ENCODE measurements at places on chromosomes 3 and 15.

- DNase-seq: no peak
Observed at GRCh38 chr3:33826206-33826605, 27.8 kb downstream of the PDCD6IP start.

DNA sequence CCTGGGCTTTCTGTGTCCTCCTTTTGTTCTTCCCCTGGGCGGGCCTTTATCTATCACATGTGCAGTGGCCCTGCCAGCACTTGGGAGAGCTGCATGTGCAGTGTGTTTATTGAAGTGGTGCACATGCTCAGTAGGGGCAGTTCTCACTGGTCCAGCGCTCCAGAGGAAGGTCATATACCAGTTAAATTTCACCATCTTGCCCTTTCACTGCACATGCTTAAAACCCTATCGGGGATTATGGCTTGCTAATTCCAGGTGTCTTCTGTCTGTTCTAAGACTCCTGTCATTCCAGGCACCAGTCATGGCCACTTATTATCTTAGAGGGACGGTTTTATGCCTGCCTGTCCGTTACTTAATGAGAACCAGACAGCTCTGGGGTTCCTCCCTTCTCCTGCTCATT, 52.2 kb downstream of the ROPN1B start:
- DNase-seq: no peak

DNA sequence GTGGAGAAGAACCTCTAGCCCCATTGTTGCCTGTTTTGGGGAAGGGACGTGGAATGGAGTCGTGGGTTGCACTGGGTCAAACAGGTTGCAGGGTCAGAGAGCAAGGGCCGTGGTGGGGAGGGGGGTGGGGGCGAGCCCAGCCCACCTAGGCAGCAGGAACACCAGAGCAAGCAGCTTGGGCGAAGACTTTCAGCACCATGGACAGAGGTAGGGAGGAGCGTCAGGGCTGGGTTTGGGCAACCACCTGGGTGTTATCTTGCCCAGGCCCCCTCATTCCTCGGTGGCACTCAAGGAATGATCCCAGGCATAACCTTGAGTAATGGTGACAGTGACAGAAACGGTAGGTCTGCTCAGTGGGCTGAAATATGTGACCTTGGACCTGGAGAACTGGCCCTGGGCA, 45.9 kb upstream of the TMEM115 start:
- DNase-seq: peak; percentile 47

DNA sequence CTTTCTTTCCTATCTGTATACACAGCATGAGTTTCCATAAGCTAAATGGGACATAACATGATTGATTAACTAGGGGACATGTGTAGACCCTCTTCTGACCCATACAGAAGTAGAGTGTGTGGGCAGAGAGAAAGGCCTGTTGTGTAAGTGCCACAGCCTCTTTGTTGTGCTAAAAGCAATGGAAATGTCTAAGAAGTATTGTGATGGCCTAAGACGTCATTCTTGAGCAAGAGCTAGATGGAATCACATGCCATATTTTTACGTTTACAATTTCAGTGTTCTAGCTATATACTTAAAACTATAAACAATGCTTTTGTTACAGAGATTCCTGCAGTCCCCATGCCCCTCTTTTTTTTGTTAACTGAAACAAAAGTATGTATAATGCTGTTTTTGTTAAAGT, 61.9 kb downstream of the CD47 start:
- no peak for DNase-seq

DNA sequence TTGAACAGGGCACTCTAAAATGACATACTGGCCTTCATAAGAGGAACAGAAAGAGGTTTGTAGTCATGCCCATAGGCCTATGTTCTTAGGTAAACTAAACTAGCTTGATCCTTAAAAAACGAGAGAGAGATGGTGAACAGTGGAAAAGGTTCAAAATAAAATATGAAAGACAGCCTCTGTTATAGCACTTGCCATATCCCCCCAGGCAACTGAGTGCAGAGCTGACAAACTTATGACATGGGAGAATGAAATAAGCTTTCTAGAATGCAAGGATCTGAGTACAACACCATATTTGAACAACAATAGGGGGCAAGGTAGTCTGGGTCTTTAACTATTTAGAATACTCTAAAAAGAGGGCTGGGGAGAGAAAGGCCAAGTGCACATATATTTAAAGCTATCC, 700.6 kb upstream of the CFAP20DC start:
- no peak for DNase-seq

DNA sequence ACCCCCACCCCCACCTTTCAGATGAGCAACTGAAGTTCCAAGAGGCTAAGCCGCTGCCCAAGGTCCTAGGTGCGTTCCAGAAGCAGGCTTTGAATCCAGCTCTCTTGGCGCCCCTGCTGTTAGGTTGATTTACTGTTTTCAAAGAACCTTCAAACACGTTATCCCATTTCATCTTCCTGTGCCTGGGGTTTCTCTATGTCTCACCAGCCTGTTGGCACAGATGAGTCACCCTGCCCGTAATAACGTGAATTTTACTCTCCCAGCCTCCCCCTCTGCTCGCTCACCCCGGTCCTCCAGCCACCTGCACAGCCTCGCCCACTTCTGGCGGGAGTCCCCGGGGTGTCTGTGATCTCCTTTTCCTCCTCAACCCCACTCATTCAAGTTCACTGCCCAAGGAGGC, 13.0 kb upstream of the TSEN2 start:
- no peak for DNase-seq

DNA sequence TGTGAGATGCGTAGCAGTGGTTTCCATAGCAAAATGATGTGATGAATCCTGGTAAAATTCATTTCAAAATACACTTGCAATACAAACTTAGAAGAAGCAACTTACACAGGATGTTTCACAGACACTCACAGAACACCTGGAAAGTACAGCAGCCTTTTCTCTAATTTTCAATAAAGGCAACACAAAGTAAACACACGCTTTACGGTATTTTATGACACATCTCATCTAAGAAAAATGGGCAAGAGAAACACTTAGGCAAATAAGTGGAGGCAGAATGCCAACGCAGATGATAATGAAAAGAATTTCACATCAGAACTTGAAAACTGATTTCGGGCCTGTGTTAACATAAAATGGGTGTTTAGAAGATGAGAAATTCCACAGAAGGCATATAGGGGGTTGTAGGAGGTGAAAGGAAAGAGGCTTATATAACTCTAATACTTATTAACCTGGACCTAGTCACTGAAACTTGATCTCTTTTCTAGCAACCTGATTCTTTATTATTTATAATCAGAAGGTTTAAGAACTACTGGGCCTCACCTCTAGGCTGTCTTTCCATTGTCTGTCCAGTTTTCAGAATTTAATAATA, 25.6 kb upstream of the MAP3K13 start:
- DNase-seq: no peak

GRCh38 chr3:150309557-150309956, 98.5 kb upstream of the TSC22D2 start:
- DNase-seq: no peak

Data from Kasumi-1 (cell line).